ENCODE measurements at places on chromosomes 5 and 9.

DNA sequence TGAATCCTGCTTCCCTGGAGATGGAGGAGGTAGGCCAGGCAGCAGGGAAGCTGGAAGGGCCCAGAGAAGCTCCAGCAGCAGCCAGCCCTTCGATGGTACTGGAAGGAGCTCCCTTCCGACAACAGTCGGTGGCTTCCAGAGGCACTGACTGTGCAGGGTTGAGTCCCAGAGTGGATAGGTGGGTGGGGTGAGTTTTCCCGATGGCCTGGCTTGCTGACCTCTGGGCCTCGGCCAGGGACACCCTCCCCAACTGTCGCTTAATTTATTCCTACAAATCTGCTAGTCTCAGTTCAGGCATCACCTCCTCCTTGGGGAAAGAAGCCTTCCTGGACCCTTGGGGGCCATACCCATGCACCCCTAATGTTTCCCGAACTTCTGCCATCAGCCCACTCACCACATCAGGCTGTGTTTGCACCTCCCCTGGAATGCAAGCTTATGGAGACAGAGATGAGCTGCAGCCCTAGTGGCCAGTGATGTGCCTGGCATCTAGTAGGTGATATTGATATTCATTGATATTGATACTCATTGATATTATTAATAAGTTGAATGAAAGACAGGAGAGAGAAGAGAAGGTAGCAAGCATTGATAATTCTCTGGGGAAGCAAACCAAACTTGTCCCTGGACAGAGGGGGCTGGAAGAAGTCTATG lies 104.6 kb upstream of the BOD1 start:
- DNase-seq = no peak

GRCh38 chr5:53930457-53930856 lies 370.0 kb downstream of the NDUFS4 start:
- DNase-seq = no peak

GRCh38 chr9:89567649-89568048 lies 37.2 kb upstream of the GADD45G start:
- no peak for DNase-seq

DNA sequence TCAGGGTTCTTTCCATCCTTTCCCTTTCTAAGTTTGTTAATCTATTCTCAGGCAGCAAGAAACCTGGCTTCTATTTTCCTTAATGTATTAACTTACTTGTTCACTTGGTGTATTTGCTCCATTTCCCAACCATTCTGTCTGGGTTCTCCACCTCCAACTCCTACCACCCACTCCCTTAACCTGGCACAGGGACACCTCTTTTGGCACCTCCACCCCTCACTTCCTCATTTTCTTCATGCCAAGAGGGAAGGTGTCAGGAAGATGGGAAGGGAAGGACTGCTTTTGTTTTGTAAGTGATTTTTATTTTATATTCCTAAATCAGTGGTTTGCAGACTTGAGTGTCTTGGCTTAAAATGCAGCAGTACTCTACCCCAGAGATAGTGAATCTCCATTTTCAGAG lies 166.1 kb downstream of the TRIO start:
- DNase-seq = no peak

- no peak for DNase-seq
Measured at GRCh38 chr5:174084691-174085154, 39.2 kb downstream of the NSG2 start.

DNA sequence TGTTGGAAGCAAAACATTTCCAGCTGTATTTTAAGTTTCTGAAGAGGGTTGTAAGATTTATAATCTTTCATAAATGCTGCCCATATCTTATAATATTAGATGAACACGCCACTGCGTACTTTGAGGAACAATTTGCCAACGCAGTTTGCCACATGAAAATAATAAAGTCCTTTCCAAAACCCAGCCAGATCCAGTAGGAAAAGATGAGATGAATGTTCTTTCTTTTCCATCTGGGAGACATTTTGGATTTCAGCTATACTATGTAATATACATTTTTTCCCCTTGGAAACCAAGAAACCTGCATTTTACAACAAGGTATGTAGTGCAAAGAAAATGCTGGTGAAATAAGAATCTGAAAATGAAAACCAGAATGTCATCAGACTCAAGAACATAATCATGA lies 125.4 kb downstream of the NFIB start:
- no peak for DNase-seq

GRCh38 chr9:84212246-84212645 lies 128.3 kb downstream of the SLC28A3 start:
- no peak for DNase-seq

DNA sequence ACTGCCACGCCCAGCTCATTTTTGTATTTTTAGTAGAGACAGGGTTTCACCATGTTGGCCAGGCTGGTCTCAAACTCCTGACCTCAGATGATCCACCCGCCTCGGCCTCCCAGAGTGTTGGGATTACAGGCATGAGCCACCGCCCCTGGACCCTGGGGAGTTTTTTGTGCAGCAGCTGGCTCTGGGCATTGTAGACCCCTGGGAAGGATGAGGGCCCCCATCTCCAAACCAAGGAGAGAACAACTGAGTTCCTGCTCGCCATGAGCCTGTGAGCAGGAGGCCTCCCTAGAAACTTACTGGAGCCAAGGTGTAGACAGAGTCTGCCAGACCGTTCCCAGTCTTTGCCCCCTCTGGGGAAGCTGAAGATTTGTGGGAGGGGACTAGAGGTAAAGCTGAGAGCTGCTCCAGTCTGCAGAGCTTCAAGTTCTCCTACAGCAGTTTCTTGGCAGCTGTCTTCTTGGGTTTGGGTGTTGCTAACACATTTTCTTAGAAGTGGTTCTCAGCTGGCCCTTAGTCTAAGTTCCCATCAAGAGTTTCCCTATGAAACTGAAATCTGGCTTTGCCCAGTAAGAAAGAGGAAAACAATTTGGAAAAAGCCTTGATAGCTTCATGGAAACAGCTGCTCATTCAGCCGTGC lies 12.4 kb downstream of the NUDT2 start:
- DNase-seq = no peak

DNA sequence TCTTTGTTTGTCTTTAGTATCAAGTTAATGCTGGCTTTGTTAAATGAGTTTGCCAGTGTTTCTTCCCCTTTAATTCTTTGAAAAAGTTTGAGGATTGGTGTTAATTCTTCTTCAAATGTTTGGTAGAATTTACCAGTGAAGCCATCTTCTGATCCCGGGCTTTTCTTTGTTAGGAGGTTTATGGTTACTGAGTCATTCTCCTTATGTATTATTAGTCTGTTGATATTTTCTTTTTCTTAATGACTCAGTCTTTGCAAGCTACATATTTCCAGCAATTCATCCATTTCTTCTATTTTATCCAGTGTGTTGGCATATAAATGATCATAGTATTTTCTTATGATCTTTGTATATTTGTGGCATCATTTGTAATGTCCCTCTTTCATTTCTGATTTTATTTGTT lies 74.5 kb upstream of the SPINK5 start:
- no peak for DNase-seq

DNA sequence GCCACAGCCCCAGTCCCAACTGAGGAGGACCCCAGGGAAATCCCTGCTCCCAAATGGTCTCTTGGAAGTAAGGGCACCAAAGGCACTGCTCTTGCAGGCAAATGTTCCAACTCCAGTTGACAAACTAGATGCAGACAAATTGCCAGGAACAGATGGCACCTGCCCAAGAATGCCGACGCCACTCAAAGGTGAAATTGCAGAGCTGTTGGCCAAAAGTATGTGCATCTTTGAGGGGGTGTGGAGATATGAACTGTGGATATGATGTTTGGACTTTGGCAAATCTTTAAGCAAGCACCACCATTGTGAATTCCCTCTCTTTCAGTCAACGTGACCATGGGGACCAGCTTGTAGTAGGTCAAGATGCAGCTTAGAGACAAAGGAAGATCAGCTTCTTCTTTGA lies 12.0 kb upstream of the CPLX2 start:
- DNase-seq = no peak

GRCh38 chr9:93869863-93870262 lies 85.3 kb downstream of the BARX1 start:
- no peak for DNase-seq

DNA sequence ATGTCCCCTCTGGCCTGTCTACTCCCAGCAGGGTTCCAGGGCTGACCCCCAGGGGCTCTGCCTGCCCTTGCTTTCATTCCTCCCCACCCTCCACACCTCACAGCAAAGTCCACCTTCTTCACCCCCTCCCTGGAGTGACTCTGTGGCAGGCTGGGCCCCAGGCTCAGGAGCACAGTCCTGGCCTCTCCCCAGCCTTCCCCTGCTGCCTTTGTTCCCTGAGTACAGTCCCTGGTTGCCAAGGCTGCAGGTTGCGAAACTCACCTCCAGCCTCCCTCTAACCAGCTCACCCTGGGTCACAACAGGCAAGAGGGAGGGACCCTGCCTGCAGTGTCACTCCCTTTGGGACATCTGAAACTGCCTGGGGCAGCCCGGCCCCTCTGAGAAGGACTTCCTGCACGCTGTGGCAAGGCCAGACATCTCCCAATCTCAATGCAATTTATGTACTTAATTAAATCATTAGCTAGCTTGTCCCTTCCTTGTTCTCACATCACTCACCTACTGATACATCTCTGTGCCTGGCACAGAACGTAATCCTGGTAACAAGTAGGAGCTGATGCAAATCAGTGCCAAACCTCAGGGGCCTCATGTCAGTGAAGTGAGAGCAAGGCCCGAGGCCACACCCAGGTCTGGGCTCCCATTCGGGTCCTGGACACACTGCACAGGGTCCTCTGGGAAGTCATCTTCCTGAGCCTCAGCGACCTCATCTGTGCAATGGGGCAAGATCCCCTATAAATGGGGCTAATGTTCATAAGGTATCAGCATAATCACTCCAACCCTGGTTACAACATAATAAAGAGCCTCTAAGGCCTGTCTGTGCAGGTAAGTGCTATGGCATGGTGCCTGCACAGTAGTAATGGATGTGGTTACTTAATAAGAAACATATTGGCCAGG lies 27.3 kb upstream of the TRIM14 start:
- peak; percentile 15 for DNase-seq

DNA sequence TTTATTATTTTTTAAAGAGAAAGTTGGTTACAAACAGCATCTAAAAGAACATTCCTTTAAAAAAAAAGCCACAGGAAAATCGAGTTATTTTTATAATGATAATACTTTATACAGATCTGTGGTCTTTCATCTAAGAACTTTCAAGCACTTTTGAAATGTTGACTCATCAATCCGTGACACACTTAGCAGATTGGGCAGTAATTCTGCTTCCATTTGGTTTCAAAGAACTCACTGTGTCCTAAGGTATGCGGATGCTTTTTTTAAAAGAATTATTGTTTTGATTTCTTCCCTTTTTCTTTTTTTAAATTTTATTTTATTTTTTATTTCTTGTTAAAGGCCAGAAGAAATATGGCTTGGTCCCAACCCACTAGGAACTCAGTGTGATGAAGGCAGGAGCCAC lies 147.8 kb downstream of the AOPEP start:
- DNase-seq = no peak

GRCh38 chr5:107541400-107541799 lies 129.3 kb downstream of the EFNA5 start:
- no peak for DNase-seq

GRCh38 chr5:98796197-98796972 lies 22.9 kb downstream of the RGMB start:
- DNase-seq = no peak

DNA sequence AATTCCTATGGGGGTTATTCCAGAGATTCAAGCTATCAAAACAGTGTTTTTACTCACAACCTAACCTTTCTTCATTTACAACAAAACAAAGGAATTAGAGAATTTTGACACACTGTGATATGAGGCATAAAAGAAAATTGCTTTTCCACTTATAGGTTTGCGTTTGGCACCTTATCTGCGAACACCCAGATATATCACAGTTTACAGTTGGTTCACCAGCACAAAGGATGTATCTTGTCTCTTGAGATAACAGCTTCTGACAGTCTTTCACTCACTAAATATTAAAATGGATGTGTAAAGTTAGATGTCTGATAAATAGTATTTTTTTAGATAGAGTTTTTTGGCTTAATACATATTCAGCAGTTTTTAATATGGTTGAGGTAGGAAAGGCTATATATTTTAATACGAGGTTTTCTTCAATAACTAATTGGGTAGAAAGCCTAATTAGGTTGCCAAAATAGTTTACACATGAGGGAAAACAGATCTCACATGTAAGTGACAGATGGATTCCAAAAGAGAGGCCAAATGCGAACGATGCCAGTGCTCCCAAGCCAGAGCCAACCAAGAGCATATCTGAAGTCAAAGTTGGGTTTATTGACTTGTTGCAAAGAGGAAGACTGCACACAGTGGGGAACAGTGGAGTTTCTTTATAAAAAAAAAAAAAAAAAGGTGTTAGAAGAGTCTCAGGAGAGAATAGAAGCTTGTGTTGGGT lies 1495.2 kb downstream of the MAT2B start:
- DNase-seq = no peak

GRCh38 chr9:27054841-27055240 lies 49.4 kb upstream of the LRRC19 start:
- no peak for DNase-seq

DNA sequence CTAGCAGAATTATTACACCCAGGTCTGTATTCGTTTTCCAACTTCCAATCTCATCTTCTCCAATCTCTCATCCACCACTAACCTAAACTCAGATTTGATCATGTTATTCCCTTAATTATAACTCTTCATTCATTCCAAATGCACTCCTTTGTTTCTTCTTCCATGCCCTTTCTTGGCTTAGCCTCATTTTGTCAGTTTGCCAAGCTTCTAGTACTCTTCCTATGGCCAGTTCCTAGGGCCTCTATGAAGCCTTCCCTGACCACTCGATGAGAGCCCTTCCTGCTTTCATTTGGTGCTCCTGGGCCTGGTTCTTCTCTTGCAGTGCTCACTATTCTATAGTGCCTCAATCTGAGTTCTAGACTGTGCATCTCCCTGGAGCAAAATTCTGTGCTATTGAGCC lies 5.8 kb downstream of the FAM219A start:
- no peak for DNase-seq

GRCh38 chr5:52767217-52767743 lies 20.4 kb upstream of the ITGA1 start:
- DNase-seq = no peak

DNA sequence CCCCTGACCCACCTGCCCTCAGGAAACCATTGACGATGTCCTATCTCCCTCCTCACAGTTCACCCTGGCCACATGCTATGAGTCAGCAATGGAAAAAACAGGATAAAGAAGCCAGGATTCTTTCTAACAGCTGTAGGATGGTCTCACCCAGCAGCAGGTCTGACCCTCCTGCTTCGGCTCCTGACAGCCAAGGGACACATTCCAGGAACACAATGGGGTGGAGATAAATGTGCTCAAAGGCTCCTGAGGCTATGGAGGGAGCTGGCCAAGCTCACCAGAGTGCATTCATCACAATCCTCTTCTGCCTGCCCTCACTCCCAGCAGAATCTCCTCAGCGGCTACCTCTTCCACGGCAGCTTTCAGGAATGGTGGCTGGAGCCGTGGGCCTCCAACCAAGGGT lies 170.3 kb downstream of the PJA2 start:
- DNase-seq = no peak
